NCI-H1417 (cell line): ENCODE measurements at places on chromosomes 13 and 19.

DNA sequence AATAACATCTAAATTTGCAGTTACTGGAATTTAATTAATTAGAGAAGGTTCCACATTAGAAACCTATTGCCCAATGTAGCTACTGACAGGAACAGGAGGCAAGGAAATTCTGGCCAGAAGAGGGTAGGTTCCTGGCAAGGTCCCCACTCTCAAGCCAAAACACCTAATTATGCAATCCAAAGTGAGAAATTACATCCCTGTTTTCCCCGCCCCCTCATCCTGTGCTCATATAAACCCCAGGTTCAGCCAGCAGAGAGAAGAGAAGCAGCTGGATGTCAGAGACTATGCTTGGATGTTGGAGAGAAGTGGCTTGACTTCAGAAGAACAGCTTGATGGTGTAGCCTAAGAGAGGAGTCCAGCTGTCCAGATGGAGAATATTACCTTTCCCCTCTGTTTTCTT is 951.3 kb upstream of the PRR20A start:
- DNase-seq = no peak

DNA sequence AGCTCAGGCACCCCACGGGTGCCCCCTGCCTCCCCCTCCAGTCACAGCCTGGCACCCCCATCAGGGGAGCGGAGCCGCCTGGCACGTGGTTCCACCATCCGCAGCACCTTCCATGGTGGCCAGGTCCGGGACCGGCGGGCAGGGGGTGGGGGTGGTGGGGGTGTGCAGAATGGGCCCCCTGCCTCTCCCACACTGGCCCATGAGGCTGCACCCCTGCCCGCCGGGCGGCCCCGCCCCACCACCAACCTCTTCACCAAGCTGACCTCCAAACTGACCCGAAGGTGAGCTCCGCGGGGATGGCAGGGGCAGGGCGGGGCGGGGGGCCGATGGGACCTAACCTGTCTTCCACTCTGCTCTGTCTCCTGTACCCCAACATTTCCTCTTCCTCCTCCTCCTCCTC is 25.0 kb downstream of the CKM start:
- DNase-seq = no peak

- no peak for DNase-seq
Measured at GRCh38 chr19:23060016-23060415, 56.8 kb upstream of the ZNF730 start.

DNA sequence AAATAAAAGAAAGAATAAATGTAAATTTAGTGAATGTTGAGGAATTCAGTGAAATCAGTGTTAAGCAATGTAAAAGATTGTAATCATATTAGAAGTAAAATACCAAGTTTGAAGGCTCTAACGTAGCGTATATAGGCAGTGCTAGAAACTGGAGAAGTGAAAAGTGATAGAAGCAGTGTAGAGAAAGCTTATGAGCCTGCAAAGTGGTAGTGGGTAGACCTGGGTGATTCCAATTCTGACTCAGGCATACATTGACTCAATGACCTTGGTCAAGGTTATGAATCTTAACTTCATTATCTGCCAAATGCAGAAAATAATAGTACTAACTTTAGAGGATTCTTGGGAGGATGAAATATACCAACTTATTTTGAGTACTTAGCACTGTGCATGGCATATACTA is 4.1 kb downstream of the SLC10A2 start:
- DNase-seq = no peak

- no peak for DNase-seq
Measured at GRCh38 chr13:40445557-40445990, 220.9 kb downstream of the FOXO1 start.

DNA sequence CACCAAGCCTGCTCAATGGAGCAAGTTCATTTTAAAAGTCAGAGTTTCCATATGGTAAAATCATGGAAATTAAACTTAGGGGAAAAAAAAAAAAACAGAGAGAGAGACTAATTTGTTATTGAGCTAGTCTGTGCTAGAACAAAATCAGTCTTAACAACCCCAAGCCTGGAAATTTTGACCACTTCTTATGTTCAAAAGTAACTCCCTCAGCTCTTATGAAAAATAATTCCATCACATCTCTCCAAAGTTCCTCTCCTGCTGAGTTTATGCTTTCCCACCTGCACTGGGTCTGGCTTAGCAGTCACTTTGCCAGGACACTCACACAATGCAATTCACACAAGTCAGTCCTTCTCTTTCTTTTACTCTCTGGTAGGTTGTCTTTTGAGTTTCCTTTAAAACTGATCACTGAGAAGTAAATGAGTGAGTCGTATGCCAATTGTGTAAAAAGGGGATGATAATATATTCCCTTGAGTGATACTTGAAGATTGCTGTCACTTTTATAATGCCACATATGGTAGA is 92.6 kb downstream of the ENOX1 start:
- no peak for DNase-seq
